Activated T-cell treated with anti-CD3 and anti-CD28 coated beads, Interleukin-2, amount 50 U/mL, for 4 hours (primary cell): ENCODE measurements at places on chromosomes 7 and 10. TPM values are rescaled to one million over a fixed set of nuclear protein-coding genes. Genes with fewer than 3 reads are reported as not detected.

DNA sequence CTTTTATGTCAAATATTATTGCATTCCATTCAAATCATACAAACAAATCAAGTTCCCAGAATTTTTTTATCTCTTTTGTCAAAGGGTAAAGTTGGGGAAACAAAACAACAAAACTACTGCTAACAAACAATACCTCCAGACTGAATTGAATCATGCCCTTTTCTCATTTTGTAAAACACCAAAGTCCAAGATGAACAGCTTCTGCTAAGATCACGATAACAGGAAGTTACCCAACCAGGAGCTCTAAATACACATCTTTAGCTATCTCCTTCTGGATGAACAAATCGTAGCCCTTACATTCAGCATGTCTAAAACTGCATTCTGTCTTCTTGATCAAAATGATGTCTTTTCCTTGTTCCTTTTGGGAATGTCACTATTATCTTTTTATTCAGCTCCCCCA lies 97.4 kb downstream of the CTTNBP2 start:
- no peak for DNase-seq

DNA sequence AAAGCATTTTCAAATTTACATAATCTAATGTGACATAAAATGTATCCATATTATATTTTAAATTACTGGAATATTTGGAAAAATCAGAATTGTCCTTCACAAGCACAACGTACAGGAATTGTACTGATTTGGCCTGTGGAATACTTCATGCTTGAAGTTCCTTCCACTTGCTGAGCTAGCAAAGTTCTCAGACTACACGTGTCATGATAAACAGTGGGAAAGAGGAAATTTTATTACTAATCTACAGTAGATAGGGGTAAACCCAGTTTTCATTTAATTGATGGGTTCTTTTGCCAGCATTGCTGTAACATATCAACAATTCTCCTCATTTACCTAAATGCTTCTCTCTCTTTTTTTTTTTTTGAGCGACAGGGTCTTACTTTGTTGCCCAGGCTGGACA lies 45.6 kb upstream of the FIGNL1 start:
- no peak for DNase-seq

DNA sequence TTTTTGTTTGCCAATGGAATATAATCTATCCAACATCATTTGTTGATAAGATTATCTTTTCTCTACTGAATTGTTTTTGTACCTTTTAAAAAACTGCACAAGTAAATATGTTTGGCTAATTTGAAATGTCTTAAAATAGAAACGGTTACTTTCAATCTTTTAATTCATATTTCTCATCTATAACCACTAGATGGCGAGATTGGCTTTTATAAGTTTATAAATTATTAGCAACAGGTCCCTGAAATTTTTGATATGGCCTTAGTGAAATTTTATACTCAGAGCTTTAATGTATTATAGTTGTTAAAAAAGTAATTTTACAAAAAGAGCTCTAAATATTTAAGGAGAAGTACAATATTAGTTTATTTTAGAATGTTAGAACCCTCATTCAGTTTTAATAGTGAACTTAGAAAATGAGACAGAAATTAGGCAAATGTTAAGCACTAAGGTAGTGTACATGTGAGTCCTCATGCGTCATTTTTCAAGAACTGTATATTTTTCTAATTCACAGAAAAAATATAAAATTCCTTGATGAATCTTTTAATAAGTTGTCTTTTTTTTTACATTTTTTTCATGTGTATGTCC lies 592.5 kb downstream of the ARL4A start:
- no peak for DNase-seq

GRCh38 chr10:110303681-110304080 lies 1.0 kb downstream of the SMNDC1 start:
- DNase-seq: no peak

GRCh38 chr7:24825931-24826661 lies 68.8 kb upstream of the GSDME start:
- no peak for DNase-seq

DNA sequence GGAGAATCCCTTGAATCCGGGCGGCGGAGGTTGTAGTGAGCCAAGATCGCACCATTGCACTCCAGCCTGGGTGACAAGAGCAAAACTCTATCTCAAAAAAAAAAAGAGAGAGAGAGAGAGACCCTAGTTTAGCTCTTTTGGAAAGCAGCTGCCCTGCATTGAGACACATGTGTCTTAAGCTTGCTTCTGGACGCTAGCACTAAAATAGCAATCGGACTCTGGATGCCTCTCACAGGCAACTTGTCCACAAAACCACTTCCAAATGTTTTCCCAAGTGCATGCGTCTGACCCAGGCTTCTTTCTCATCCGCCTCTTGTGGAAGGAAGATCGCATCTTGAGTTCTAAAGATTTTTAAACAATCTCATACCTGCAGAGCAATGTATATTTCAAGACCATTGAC lies 182.7 kb downstream of the CUX1 start:
- DNase-seq: no peak

DNA sequence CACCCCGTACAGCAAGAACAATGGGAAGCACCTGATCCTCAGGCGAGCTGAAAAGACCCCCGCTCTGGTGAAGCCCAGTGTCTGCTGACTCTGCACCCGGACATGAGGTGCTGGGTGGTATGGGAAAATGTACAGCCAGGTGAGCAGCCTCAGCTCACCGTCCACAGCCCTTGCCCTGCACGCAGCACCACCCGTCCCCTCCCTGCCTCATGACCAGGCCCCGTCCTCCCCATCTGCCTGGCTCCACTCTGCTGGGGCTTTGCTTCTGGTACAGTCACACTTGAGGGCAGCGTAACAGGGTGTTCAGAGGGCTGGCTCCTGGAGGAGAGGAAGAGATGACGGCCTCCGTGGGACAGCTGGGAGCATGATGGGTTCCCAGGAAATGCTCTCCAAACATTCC lies 49.1 kb downstream of the NCAPG2 start:
- DNase-seq: no peak

GRCh38 chr10:11448545-11449244 lies 162.8 kb downstream of the USP6NL start:
- DNase-seq: no peak

- DNase-seq: no peak
Observed at GRCh38 chr7:82109288-82109687, 334.3 kb downstream of the CACNA2D1 start.

GRCh38 chr7:4138866-4139265 lies 543.2 kb upstream of the FOXK1 start:
- DNase-seq: no peak

GRCh38 chr7:131424219-131424822 lies 96.6 kb downstream of the MKLN1 start:
- DNase-seq: no peak

DNA sequence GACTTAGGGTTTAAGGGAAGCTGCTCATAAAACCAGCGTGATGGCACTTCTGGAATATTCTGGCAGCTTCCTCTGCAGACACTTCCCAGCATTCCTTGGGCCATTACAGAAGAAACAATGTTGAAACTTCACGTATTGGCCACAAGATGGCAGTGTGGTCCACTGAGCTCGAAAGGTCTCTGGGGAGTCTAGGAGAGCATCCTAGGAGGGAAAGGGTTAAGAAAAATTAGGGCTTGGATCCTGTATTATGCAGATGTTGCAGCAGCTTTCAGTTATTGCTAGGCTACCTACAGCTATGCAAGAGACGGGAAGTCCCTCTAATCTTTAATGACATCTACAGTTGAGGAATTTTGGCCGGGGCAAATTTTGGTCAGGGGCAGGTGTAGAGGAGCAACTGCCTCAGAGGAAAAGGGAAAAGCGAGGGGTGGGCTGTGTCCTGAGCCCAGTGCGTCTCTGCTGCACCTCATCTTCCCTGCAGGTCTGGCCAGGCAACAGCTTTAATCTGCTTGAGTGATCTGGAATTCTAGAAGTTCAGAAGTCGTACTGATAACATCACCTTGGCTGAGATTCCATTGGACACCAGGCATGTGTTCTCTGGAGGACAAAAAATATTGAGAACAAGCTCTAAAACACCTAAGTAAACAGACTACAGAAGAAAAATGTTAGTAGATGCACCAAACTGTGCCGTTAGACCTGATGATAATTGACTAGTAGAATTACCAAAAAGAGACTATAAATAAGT lies 220.8 kb upstream of the PRSS58 start:
- no peak for DNase-seq

Gene PROSER2
- 0.76 TPM for total RNA-seq

Gene ACBD7
- total RNA-seq: 0.52 TPM

Gene ARHGEF35
- 2.6 TPM for total RNA-seq

Gene CYP17A1
- 1.9 TPM for total RNA-seq

Gene CLDN4
- total RNA-seq: 0.32 TPM
